Stimulated activated CD4-positive, alpha-beta T cell treated with anti-CD3 and anti-CD28 coated beads, Interleukin-2, amount 100 ng/mL, for 48 hours (primary cell): ENCODE measurements at places on chromosomes 3 and 15.

DNA sequence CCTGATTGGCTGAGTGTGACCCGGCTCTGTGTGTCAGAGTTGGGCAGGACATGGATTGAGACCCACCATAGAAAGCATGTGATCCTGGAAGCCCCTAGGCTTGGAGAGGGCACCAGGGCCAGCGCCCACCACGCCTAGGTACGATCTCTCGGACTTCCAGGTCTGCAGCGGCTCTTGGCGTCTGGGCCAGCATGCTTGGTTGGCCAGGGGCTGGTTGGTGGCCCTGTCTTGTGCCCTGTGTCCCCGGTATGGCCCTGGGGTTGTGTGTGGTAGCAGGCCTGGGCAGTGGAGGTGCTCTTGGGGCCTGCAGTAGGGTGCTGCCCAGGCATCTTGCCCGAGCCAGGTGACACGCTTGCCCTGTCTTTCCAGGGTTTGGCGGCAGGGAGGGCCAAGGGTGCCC, 210.6 kb downstream of the UBE3A start:
- no peak for DNase-seq

DNA sequence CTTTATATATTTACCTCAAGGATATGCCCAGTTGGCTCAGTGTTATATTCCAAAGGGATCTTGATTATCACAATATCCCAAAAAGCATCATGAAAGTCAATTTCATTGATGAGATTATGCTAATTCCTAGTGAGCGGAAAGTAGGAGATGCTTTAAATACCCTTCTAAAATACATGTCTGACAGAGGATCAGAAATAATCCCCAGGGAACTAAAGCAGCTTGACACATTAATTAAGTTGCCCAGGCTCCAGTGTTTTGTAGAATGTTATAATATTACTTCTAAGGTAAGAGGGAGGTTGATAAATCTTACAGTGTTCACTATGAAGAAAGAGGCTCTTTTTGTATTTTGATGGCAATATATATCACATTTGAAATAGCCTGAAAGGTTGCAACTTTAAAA, 767.5 kb upstream of the ROBO1 start:
- DNase-seq, result no peak

DNA sequence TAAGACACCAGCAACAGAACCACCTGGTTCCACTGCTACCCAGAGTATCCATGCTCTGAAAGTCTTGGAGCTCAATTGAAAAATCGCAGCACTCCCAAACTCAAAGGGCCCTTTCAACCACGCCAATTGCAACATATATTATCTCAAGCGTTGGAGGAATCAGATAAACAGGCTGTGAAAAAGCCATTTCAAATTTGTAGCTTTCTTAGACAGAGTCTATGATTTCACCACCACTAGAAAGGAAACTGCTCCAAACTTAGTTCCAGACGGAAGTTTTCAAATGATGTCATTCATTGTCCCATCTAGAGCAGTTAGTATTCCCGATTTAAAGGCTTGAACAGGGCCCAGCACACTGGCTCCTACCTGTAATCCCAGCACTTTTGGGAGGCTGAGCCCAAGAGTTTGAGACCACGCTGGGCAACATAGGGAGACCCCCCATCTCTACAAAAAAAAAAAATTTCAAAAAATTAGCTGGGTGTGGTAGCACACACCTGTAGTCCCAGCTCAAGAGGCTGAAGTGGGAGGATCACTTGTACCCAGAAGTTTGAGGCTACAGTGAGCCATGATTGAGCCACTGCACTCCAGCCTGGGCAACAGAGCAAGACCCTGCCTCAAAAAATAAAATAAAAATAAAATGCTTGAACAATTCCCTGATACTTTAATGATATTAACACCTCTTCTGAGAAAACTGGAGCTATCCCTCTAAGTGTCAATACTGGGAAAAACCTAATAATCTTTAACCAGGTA, 16.8 kb downstream of the TNIK start:
- DNase-seq, result no peak

DNA sequence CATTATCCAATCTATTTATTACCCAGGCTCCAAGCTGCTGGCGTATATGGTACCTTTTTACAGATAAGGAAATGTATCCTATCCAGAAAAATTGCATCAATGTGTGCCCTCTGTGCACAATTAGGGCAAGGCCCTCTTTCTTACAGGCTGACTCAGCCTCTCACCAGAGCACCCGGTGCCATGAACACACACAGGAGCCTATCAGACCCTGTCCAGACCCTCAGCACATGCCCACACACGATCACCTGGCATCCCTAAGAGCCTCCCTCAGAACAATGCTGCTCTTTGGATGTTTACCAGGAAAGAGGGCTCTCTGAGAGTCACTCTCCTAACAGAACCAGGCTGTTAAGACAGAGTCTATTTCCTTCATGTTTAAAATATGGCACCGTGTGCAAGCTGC, 460.0 kb upstream of the TBL1XR1 start:
- DNase-seq, result no peak

DNA sequence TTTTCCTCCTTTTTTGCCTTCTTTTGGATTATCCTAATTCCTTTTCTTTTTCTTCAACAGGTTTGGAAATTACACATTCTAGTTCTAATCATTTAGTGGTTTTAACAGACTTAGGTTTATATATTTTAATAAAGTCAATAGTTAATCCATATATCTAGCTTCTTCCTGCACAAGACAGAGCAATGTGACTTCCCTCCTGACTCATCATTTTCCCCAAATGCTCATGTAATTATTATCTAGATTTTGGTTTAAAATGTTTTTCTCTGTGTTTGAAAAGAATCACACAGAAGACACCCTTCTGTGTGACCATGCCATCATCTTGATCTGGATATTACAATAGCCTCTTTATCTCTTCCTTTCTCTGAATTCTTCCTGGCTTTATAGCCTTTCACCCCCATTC, 28.6 kb upstream of the SSR3 start:
- DNase-seq, result no peak

- no peak for DNase-seq
Measured at GRCh38 chr3:21390856-21391255, 360.2 kb downstream of the ZNF385D start.

DNA sequence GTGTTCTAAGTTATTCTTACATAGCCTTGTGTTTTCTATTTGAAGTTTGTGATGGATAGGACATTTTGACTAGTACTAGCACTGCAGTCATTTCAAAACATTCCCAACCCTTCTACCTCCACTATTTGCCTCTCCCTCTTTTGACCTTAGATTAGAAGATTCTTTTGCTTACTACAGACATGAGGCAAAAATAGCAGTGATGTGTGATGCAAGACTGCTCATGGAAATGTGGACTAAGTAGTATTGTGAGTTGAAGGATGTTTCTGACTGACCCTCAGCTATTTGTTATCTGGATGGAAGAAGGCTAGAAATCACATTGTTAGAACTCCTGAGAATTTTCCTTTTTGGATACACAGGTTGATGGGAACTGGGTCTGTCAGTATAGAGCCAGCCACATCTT, 45.9 kb downstream of the ATP2C1 start:
- no peak for DNase-seq

GRCh38 chr3:126570103-126570541, 11.4 kb upstream of the C3orf22 start:
- DNase-seq, result no peak

DNA sequence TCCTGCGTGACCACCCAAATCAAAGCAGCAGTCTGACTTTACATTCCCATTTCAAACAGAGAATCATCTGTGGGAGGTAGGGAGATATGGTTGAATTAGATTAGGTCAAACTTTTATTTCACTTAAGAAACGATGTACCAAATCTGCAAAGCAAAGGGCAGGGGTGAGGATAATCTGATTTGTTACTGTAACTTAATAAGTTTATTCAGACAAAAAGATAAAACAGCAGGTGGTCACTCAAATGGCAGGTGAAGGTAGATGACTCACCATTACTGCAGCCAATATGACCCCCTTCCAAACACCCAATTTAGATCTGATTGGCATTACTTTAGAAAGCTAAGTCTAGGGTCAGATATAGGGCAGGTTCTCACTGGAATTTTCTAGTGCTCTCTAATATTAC, 651.0 kb upstream of the NAALADL2 start:
- no peak for DNase-seq

- no peak for DNase-seq
Measured at GRCh38 chr3:144743225-144743668, 771.6 kb downstream of the DIPK2A start.

GRCh38 chr15:29952225-29952624, 130.0 kb upstream of the TJP1 start:
- DNase-seq, result no peak

GRCh38 chr15:88704791-88705768, 66.3 kb downstream of the ISG20 start:
- DNase-seq, result no peak

- no peak for DNase-seq
Measured at GRCh38 chr3:152184971-152185686, 83.6 kb upstream of the MBNL1 start.

- no peak for DNase-seq
Measured at GRCh38 chr15:63572749-63573464, 24.3 kb upstream of the FBXL22 start.

DNA sequence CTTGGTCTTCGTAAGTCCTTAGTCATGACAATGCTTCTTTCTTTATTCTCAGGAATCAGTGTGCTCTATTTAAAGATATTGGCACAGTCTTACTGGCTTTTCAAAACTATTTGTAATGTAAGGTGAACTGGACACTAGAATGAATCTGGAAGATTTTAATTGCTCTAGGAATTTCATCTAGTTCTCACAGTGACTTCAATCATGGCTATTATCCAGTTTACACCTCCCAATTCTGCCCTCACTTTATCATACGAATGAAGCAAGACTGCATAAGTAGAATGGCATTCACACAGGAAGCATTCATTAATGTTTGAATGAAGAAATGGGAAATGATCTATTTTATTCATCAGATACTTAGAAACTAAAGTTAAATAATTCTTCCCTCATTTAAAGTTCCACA, 26.7 kb upstream of the DRD3 start:
- DNase-seq, result no peak

GRCh38 chr3:181369637-181370036, 342.1 kb upstream of the SOX2 start:
- no peak for DNase-seq

DNA sequence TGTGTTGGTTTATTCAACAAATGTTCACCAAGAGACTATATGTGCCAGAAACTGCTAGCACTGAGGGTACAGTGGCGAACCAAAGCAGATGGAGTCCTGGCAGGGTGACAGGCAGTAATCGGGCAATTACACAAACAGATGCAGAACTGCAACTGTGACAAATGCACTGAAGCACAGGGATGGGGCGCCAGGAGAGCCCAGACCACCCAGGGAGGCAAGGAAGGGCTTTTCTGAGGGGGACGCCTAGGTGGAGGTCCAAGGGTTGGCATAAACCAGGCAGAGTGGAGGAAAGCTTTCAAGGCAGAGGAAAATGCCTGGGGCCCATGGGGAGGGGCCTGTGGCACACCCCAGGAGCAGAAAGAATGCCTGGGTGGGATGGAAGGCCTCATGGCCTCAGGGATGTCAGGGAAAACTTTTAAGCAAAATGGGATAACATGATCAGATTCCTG, 5.5 kb downstream of the DIS3L start:
- DNase-seq, result no peak

DNA sequence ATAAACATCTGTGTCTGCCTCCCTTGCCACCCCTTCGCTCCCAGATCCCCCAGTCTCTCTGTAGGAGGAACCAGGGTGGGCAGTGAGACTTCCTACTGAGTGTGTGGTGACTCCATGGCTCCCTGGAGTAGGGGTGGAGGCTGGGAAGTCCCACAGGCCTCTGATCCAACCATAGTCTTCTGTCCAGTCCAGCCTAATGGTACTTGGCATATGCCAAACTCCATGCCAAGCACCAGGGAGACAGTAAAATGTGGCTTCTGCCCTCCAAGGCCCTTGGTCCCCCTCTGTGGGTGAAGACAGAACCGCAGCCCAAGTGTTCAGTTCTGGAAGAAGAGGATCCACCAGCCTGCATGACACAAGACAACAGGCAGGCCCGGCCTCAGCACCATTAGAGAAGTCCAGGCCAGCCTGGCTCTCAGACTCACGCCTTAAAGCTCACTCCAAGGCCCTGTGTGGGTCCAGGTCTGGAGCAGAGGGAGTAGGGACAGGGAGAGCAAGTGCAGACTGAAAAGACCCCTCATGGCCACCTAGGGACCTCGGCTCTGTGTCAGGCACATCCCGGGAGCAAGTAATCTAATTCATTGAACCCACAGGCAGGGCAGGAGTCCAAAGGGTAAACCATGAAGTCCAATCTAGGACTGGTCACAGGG, 112.7 kb downstream of the ETFA start:
- no peak for DNase-seq

- no peak for DNase-seq
Measured at GRCh38 chr15:100033140-100033857, 300.1 kb upstream of the LYSMD4 start.

DNA sequence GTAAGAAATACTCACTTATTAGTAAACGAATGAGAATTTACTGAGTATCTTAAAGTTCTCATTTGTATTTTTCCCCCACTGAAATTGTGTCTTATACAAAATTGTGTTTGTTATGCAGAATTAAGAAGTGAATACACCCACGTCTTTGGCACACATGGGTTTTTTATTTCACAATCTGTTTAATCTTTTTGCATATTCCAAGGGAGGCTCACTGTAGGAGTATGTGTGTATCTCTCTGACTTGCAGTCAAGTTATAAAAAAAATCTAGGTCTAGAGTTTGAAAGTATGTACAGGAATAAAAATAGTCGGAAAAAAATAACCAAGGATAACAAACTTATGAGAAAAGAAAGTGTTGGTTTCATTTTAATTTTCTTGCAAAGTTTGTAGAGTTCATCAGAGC, 255.2 kb downstream of the PDCD6IP start:
- no peak for DNase-seq
